Muscle of leg (tissue), 16 donors: ENCODE measurements at places on chromosomes 3 and 15.
A peak's percentile ranks its signal among the peaks of the same experiment; 100 is the strongest.

GRCh38 chr3:48564022-48564421 is 441 bp upstream of the UCN2 start:
- no peak for DNase-seq

DNA sequence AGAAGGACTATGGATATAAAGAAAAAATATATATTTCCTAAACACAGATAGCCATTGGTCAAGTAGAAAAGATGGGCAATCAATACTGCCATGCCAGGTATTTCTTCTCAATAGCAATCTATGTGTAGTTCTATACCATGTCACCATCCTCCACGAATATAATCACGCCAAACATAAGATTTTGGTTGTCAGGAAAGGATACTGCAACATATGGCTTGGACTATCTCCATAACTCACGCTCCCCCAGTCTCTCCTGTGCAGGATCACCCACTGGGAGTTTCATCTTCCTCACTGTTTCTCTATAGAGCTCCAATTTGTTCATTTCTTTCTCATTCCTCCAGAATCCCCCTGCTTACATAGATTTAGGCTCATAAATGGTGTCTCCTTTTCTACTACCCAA is 462.9 kb upstream of the KCNMB2 start:
- DNase-seq, result no peak

- DNase-seq, result peak; percentile 81
Measured at GRCh38 chr3:129001101-129001805, at the start of gene EFCC1. Gene EFCC1 (plus strand): TSS chr3:129001304. CDS start chr3:129001629, 325 bp downstream.

DNA sequence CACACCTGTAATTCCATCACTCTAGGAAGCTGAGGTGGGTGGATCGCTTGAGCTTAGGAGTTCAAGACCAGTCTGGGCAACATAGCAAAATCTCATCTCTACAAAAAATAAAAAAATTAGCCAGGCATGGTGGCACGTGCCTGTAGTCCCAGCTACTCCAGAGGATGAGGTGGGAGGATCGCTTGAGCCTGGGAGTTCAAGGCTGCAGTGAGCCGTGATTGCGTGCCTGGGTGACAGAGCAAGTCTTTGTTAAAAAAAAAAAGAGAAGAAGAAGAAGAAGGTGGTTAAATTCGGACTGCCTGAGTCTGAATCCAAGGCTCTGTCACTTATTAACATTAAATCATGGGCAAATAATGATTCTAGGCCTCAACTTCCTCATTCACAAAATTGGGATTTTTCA is 51.0 kb downstream of the EOMES start:
- no peak for DNase-seq

GRCh38 chr3:6098516-6099157 is 762.3 kb upstream of the GRM7 start:
- peak; percentile 53 for DNase-seq

GRCh38 chr3:53750253-53751210 is 95.7 kb downstream of the CHDH start:
- DNase-seq, result peak; percentile 41

- DNase-seq, result no peak
Measured at GRCh38 chr3:126995254-126995780, 12.4 kb downstream of the PLXNA1 start.

- DNase-seq, result peak; percentile 26
Measured at GRCh38 chr3:30227571-30228301, 378.7 kb upstream of the TGFBR2 start.

- no peak for DNase-seq
Measured at GRCh38 chr3:46372492-46373359, 2.0 kb downstream of the CCR5 start.

DNA sequence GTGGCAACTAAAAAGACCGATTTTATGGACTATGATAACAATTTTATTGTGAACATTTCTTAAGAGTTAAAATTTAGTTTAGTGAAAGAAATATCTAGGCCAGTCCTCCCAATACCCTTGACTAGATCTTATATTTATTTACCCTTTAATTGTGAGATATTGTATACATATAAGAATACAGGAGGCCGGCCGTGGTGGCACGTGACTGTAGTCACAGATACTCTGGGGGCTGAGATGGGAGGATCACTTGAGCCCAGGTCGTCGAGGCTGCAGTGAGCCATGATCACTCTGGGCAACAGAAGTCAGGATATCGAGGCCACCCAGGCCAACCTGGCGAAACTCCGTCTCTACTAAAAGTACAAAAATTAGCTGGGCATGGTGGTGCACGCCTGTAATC is 756 bp upstream of the RMDN3 start:
- DNase-seq, result no peak

DNA sequence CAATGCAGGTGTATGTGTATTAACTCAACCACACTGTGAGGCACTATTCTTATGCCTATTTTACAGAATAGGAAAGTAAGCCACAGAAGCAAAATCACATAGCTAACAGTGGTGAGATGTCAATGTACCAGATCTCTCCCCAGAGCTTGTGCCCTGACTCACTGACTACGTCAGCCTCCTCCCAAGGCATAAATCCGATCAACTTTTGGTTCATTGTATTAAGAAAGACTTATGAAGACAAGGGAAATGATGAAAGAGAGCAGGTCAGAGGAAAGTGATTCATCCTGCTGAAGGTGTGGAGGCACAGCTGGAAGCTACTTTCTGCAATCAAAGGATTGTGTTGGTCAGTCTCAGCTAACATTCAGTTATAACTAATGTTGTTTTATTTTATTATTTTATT is 33.0 kb upstream of the SV2B start:
- no peak for DNase-seq

DNA sequence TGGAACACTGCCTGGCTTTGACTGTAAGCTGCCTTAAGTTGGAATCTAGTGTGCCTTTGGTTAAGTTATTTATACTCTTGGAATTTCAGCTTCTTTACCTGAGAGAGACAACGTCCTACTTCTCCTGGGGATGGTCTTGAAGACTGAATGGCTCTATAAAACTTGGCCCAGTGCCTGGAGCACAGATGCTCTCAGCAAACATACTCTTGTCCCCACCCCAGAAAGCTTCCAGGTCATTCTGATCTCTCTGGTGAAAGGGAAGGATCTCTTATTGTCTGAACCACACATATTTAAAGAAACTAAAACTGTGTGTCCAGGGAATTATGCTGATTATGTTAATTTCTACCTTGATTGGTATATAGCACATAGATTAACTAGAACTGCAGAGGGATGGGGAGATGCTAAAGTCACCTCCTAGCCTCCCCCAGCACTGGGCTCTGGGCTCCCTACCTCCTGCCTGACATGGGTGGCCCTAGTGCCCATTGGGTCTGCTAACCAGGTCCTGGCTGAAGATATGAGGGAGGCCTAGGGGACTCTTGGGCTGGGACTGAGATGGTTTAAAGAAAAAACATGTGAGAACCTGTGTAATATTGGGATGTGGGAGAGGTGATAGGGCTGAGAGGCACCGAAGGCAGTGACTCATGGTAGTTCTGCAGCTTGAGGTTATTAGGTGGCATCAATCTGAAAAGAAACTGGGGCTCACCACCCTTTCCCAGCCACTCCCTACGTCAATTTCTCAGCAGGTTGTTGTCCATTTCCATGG is 171.0 kb downstream of the RPLP1 start:
- no peak for DNase-seq

DNA sequence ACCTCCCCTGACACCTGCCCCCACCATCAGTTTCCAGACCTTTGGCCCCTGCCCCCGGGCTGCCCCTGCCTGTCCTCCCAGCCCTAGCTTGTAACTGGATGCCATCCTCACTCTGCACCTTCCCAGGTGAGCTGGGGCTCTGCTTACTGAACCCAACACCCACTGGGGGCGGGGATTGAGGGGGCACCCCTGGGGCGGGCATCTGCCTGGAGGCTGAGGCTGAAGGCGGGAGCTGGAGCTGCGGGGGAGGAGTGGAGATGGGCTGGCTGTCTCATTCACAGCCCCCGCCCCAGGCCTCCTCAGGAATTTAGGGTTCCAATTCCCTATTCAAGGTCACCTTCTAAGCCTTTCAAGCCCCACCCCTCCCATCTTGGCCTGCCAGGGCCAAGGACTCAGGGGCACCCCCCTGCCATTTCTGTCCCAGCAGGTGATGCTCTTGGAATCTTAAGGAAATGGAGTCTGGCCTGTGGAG is 17.7 kb downstream of the PIF1 start:
- DNase-seq, result no peak

DNA sequence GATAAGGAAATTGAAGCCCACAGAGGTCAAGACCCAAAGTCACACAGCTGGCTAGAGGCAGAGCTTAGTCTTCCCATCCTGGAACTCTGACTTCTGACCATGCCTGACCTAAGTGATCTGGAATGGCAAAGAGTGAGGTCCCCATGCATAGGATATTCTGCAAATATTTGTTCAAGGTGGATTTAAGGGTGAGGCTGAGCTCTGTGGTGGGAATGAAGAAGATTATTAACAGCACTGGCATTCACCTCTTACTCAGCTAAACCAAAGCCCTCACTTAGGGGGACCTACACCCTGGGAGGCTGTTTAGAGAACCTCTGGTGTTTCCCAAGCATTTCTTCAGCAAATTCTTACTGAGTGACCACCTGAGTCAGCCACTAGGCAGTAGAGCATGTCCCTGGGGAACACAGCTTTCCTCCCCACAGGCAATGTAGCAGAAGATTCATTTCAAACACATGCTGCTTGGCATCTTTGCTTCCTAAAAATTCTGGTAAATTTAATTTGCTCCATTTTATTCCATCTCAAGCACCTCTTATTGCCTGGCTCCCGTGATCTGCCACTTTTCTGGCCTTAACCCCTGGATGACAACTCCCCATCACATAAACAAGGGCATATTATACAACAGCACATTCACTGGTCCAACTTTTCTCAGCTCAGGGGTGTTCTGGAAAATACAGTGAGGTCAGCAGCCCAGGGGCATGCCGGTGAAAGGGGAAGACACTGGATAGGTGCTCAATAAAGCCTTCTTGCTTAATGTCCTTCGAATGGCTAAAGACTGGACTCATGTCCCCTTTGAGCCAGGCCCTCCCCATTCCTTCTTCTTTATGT is 176.0 kb downstream of the ABHD5 start:
- no peak for DNase-seq

DNA sequence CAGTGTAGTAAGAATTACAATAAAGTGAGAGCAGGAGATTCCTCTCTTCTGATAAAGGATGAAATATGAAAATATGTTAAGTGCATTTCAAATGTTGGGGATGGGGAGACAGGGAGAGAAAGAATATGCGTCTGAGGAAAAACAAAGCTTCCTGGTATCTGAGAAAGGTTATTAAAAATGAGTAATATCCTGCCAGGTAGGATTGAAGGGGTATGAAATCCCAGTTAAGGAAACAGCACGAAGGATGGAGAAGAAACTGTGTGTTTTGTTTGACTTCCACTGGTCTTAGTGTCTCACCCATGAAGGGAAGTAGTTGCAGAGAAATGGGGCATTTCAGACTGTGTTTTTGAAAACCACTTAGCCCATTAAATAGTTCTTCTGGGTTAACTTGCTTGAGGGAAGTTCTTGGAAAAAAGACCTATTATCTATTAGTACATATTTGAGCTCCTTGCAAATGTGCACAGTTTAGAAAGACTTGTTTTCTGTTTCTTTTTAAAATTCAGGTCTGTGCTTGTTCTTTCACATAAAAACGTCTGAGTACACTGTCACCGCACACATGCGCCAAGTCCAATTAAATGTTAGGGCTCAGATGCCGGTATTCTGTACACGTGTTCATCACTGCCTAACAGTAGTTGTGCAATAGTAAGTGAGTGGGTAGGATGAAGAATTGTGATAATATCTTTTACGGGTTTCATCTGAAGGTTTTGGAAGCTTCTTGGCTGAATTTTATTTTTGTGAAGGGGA is 196.1 kb upstream of the P2RY1 start:
- peak; percentile 54 for DNase-seq

DNA sequence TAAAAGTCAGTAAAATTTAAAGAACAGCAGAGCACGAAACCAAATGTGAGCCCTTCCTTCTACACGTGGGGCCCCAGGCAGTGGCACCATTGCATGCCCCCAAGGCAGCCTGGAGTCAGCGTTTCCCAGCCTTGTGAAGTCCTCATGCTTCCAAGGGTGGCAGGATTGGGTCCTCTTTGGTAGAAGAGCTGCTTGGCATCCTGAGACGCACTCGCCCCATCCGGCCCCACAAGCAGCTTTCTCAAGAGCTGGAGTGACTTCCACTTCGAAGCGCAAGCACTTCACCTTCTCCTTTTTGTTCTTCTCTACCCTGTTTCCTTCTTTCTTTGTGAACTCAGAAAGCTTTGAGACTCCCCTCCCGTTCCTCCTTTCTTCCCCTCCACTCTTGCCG is 34.7 kb downstream of the ZNF710 start:
- peak; percentile 53 for DNase-seq

DNA sequence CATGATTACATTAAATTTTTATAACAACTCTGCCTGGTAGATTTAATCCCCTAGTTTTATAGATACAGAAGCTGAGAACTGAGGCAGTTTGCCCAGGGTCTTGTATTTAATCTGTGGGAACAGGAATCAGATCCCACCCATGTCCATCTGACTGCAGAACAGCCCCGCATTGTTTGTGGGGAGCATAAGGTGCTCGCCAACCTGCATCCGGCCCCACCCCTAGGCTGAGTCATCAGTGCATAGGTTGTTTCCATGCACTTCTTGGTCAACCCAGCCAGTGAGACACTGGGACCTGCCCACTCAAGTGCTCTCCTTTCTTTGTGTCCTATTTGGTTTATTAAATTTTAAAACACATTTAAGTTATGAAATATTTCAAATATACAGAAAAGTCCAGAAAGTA is 266.2 kb downstream of the OPA1 start:
- DNase-seq, result no peak

DNA sequence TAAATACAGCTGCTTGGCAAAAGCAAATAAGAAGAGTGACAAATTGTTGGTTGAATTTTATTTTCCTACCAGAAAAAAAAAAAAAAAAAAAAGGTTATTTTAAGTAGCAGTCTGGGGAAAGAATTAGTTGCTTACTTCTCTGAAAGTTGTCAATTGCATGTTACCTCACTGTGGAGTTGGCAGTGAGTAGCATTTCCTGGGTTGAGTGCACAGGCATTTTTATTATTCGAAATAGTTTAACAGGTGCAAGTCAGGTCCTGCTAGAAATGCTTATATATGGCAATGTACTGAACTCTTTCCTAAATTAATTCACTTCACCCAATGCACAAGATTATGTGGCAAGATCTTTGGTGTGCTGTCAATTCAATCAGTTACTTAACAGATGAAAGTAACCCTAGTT is 680.6 kb downstream of the EPHA3 start:
- peak; percentile 88 for DNase-seq
